ENCODE measurements at places on chromosomes 2 and 18. TPM values are rescaled to one million over a fixed set of nuclear protein-coding genes. Genes with fewer than 3 reads are reported as not detected.

The C1QL2 gene
- not detected for total RNA-seq

The CHAC2 gene
- total RNA-seq = 4.3 TPM

The TEKT4 gene
- total RNA-seq = not detected

The SERPINB11 gene
- not detected for total RNA-seq

The APLF gene
- 10.6 TPM for total RNA-seq

The ZC3H6 gene
- total RNA-seq = 20.1 TPM
